NK-92 treated with Interleukin-12 subunit alpha and Interleukin-12 subunit beta, amount 100 ng/mL, for 24 hours (cell line): ENCODE measurements at places on chromosomes 16 and 17.

DNA sequence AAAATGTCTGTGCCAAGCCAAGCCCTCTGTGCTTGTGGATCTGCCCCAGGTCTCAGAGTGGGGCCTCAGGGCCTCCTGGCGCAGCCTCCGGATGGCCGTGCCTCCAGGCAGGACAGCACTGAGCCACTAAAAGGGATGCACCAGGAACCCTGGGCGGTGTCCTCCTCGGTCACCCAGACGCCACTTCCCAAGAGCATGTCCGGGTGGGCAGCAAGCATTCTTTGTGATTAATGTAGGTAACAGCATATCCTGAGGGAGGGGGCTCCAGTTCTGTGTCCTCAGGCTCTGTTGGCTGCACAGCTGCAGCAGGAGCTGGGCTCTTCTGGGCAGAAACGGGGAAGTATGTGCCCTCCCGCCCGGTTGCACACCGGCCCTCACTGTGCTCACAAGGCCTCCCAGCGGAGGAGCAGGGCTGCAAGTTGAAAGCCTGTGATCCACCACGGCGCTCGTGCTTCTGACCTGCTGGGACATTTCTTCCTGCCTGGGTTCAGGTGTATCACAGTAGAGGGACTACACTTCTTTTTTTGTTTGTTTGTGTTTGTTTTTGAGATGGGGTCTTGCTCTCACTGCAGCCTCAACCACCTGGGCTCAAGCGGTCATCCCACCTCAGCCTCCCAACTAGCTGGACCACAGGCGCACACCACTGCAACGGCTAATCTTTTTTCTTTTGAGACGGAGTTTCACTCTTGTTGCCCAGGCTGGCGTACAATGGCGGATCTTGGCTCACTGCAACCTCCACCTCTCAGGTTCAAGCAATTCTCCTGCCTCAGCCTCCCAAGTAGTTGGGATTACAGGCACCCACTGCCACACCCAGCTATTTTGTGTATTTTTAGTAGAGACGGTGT is 37.9 kb upstream of the CHMP6 start:
- no peak for DNase-seq

- DNase-seq = no peak
Observed at GRCh38 chr17:4842376-4842775, 9.2 kb downstream of the MINK1 start.

DNA sequence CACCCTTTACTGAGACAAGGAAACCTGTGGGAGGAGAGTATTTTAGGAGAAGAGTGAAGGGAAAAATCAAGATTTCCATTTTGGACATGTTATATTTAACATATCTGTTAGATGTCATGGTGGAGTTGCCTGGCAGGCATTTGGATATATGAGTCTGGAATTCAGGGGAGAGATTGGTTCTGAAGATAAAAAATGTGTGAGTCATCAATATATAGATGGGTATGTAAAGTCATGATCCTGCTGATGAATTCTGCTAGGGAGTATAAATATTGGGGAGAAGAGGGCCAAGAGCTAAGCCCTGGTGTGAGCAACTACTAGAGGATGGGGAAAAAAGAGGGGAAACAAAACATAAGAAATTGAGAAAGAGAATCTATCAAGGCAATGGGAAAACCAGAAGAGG is 151.3 kb upstream of the SOX9 start:
- DNase-seq = no peak

GRCh38 chr17:63703029-63703428 is 3.1 kb upstream of the LIMD2 start:
- no peak for DNase-seq

GRCh38 chr16:168424-168823 is 2.6 kb downstream of the HBM start:
- DNase-seq = no peak

DNA sequence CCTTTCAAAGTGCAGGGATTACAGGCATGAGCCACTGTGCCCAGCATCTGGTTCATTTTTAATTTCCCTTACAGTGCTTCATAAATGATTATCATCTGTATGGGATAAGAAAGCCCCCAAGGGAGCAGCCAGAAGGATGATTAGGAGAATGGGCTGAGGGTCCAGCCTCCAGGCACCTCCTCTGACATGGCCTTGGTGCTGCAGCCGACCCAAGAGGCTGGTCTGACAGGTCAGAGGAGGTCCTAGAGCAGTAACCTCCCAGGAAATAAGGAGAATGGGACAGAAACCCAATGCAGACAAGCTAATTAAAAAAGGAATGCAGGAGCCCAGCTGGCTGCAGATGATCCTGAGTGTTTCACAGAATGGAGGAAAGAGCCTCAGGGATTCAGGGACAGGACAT is 29.0 kb downstream of the MRC2 start:
- no peak for DNase-seq

GRCh38 chr17:1473170-1473569 is 17.1 kb upstream of the CRK start:
- no peak for DNase-seq

GRCh38 chr16:71826533-71827017 is 17.9 kb upstream of the AP1G1 start:
- no peak for DNase-seq

GRCh38 chr17:58165981-58166380 is 801 bp upstream of the OR4D2 start:
- no peak for DNase-seq

GRCh38 chr16:71373073-71373472 is 14.6 kb downstream of the CALB2 start:
- no peak for DNase-seq

DNA sequence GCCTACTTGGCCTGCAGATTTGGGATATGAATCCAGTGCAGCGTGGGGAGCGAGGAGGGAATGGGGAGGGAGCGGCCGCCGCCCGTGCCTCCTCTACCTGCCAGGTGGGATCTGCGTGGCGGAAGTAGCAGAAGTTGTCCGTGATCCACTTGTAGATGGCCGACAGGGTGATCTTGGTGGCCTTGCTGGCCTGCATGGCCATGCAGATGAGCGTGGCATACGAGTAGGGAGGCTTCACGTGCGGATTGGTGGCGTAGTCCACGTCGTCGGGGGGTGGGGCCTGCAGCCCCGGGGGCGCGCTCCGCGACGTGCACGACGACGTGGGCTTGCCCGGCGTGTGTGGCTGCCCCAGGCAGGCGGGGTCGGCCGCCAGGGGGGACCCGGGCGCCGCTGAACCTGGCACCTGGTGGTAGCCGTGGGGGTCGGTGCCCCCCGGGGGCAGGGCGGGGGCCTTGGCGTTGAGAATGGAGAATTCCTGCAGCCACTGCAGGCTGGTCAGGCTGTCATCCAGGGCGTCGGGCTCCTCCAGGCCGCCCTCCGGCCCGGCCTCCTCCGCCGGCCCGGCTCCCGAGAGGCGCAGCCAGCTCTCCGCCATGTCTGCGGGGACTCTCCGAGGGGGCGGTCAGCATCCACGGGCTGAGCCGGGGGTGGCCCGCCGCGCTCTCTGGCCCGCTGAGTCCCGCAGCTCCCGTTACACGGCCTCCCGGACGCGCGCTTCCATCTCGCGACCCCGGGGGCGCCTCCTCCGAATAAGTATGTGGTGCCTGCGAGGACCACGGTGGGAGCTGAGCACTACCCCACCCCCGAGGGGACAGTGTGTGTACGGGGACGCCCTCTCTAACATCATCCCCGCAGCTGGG is 1.0 kb downstream of the FOXJ1 start:
- no peak for DNase-seq

GRCh38 chr17:19346351-19347255 is 15.9 kb downstream of the B9D1 start:
- DNase-seq = no peak

DNA sequence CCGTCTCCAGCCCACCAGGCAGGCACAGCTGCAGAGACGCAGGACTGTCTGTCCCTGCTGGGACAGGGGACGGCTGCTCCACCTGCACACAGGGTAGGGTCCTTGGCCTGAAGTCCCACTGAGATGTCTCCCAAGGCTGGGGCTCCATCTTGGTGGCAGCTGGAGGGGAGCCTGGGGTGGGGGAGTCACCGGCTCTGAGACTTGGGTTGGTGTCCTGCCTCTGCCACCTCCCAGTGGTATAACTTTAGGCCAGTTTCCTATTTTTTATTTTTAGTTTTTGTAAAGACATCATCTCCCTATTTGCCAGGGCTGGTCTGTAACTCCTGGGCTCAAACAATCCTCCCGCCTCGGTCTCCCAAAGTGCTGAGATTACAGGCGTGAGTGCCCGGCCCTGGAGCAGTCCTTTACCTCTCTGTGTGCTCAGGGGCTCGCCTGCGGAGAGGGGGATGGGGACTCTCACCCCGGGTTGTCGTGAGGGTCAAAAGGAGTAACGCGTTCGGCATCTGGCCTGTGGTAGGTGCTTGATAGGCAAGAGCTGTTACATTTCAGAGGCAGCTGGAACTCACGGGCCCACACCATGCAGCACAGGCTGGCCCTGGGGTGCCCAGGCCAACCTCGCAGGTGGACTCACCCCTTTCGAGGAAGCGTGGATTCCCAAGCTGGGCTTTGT is 46.6 kb upstream of the DOC2B start:
- DNase-seq = no peak

DNA sequence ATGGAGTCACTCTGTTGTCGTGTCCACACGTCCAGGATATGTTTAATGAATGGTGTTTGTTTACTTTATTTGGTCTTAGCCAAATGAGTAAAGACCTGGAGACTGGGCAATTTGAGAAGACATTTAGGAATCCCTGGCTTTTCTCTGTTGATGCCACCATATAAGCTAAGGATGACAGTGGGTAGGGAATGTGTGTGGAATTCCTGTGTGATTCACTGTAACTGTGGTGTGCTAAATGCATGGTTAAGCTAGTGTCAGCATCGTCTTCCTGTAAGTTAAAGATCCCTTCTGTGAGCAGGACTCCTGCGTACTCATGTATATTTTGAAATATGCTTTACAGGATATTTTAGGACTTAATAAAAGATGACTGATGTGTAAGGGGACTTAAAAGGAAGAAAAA is 26.4 kb downstream of the GOSR1 start:
- DNase-seq = no peak

- no peak for DNase-seq
Observed at GRCh38 chr17:75830164-75831031, 13.8 kb downstream of the UNC13D start.

DNA sequence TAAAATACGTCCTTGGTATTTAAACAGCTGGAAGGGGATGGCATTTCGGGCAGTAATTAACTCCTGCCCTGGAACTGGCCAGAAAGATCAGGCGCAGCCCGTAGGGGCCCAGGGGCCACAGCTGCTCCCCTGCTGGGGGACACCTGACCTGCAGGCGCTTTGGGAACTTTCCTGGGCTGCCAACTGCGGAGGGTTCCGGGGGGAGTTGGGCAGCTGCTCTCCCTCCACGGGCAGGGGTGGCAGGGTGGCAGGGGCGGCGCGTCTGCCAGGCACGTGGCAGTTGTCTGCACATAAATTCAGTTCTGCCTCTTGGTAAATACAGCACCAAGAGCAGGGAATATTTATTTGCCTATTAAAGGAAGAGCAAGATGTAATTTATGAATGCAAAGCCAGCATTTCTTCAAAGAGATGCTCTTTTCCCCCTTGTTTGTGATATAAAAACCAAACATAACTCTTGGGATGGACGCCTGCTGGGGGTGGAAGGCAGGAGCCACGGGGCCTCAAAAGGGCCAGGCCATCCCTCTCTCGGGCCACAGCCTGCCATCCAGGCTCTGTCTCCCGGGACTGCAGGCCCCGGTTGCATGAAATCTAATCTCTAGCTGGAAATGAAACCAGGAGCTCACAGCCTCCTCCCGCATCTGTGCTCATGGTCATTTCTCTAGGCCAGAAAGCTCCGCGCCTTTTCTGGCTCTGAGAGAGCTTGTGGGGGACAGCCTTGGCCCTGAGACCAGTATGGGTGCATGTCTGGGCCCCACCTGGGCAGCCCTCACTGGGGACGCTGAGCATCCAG is 29.9 kb upstream of the CHMP6 start:
- DNase-seq = no peak

GRCh38 chr17:62187681-62188080 is 122.6 kb upstream of the MED13 start:
- no peak for DNase-seq

DNA sequence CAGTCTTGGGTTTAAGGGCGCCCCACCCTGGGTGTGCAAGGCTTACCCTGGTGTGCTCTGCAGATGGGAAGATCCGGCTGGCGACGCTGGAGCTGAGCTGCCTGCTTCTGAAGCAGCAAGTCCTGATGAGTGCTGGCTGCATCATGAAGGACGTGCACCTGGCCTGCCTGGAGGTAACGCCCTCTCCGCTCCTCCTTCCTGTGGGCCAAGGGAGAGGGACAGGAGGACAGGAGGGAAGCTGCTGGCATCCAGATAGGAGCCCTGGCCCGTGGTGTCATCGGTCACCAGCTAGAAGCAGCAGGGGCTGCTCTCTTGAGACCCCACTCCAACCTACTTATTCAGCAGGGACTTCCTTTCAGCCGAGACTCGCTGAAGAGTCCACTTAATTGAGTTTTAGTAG is 97.8 kb downstream of the CLEC16A start:
- no peak for DNase-seq

DNA sequence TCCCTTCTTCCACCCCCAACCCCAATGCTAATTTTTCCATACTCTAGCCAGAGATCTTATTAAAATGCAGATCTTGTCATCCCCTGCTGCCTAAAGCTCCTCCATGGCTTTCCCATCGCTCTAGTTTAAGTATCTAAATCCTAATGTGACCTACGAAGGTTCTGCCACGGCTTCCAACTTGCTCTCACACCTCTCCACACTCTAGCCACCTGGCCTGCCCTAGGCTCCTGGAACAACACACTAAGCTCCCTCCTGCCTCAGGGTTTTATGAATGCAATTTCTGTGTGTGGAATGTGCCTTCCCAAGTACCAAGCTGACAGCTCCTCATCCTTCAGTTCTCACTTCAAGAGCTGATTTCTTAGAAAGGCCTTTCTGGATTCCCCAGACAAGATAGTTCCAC is 16.6 kb downstream of the NXPH3 start:
- no peak for DNase-seq

- DNase-seq = no peak
Observed at GRCh38 chr17:18181358-18181757, 2.3 kb upstream of the ALKBH5 start.

- DNase-seq = no peak
Observed at GRCh38 chr17:13209081-13209480, 191.3 kb upstream of the ELAC2 start.

- no peak for DNase-seq
Observed at GRCh38 chr17:57949649-57950048, 5.6 kb downstream of the CUEDC1 start.

DNA sequence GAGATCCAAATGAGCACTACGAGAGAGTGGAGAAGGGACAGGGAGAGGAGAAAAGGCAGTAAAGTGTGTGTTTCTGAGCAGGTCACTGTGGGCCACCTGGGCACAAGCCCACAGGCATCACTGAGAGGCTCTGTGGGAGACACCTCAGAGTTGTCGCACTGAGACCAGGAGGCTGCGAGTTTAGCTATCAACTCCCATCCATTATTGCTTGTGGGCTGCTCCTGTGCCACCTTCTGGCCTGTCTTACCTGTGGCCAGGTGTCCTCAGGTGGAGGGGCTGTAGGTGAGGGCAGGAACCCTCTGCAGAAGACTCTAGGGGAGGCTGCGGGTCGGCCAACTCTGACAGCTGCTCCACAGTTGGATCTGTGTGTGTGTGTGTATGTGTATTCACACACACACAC is 2.5 kb upstream of the PRR29 start:
- no peak for DNase-seq

GRCh38 chr17:35387496-35387895 is 14.1 kb upstream of the SLFN11 start:
- no peak for DNase-seq

GRCh38 chr17:67862614-67863217 is 37.4 kb downstream of the BPTF start:
- DNase-seq = no peak

- DNase-seq = no peak
Observed at GRCh38 chr16:78816499-78817195, 717.2 kb downstream of the WWOX start.
